GM12878 (cell line): ENCODE measurements at places on chromosomes 4 and X.

GRCh38 chr4:38160487-38161207, 200.4 kb downstream of the PTTG2 start:
- no peaks in the 10 kb centered on the region for H3K27me3 ChIP-seq
- peak; percentile 69 for DNase-seq
- H3K4me1 ChIP-seq = peaks cover 10% of the 10 kb centered on the region

- no peaks in the 10 kb centered on the region for H3K36me3 ChIP-seq
- no peak overlapping the region for H3K27ac ChIP-seq
- no peaks in the 10 kb centered on the region for H3K27me3 ChIP-seq
- no peaks in the 10 kb centered on the region for H3K4me1 ChIP-seq
- no peak for DNase-seq
- H3K4me3 ChIP-seq = no peak overlapping the region
These were observed 1714.3 kb upstream of the PCDH7 start for GRCh38 chr4:29005838-29006237.

DNA sequence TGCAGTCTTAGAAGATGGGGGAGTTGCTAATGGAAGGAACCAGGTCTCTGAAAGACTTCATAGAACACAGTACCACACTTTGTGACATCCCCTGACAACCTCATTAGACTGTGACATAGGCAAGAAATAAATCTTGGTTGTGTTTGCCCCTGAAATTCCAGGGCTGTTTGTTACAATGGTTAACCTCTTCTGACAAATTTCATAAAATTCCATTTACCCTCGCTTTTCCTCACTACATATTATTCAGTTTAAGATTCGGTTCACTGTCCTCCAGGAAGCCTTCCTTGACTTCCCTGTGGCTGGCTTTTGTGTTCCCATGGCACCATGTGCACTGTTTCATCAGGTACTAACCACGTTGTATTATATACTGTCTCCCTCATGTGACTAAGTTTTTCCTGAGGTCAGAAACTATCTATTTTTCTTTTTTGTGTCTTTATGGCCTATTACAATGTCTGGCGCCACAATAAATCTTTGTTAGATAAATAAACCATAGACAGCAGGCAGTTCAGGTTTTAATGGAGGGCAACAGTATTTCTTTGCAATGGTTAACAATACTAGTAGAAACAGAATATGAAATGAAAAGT, 54.2 kb downstream of the ATXN3L start:
- H3K4me1 ChIP-seq = peaks cover 18% of the 10 kb centered on the region

- H3K27ac ChIP-seq = no peak within 1 kb of the TSS
- no peak within 1 kb of the TSS for H3K4me3 ChIP-seq
- H3K36me3 ChIP-seq = no peaks in the 10 kb centered on the region
- no peak for DNase-seq
These were observed at the start of gene ZNF732 for GRCh38 chr4:304969-305680. Gene ZNF732 (minus strand): TSS chr4:305474. CDS start chr4:305310, 164 bp downstream.

GRCh38 chr4:38192516-38192915, 232.3 kb downstream of the PTTG2 start:
- no peaks in the 10 kb centered on the region for H3K36me3 ChIP-seq
- H3K4me1 ChIP-seq = no peaks in the 10 kb centered on the region; the same call in 1 of the 2 replicates
- DNase-seq = no peak
- peaks cover 1% of the 10 kb centered on the region for H3K27me3 ChIP-seq
- no peak overlapping the region for H3K27ac ChIP-seq
- no peak overlapping the region for H3K4me3 ChIP-seq

GRCh38 chrX:19661961-19662360, 146.7 kb upstream of the MAP3K15 start:
- H3K27me3 ChIP-seq = no peaks in the 10 kb centered on the region
- no peak overlapping the region for H3K4me3 ChIP-seq
- H3K36me3 ChIP-seq = 0 out of 2 replicates have a peak, but pooled peaks cover 1% of the 10 kb centered on the region
- no peaks in the 10 kb centered on the region for H3K4me1 ChIP-seq
- H3K27ac ChIP-seq = no peak overlapping the region
- DNase-seq = no peak

GRCh38 chr4:56640621-56641493, 40.2 kb downstream of the HOPX start:
- DNase-seq = no peak
- no peaks in the 10 kb centered on the region for H3K36me3 ChIP-seq
- H3K4me3 ChIP-seq = no peak overlapping the region

GRCh38 chr4:169338241-169338640, 67.5 kb upstream of the SH3RF1 start:
- no peaks in the 10 kb centered on the region for H3K27me3 ChIP-seq
- DNase-seq = no peak
- H3K4me1 ChIP-seq = peaks cover 13% of the 10 kb centered on the region

DNA sequence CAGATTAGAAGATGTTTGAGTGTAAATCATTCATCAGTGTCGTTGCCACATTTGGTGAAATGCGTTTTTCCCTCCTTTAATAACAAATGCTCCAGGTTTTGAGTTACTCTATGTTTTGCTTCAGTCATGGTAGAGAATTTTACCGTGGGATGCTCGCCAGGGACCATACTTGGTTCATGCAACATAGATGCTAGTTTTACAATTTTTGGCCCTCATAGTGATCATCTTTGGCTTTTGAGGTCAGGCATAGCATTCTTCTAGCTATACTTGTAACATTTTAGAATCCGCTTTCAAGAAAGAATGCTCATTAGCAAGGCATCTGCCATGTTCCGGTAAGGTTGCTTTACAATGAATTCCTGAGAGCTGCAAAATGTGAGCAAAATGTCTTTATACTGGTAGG, 147.2 kb downstream of the SPCS3 start:
- no peaks in the 10 kb centered on the region for H3K36me3 ChIP-seq
- no peaks in the 10 kb centered on the region for H3K27me3 ChIP-seq
- DNase-seq = no peak
- H3K4me1 ChIP-seq = peaks cover 13% of the 10 kb centered on the region

GRCh38 chr4:7759216-7759615, 180.4 kb downstream of the AFAP1 start:
- H3K27ac ChIP-seq = no peak overlapping the region
- peaks cover 4% of the 10 kb centered on the region; the same call in 1 of the 2 replicates for H3K4me1 ChIP-seq
- no peak overlapping the region for H3K4me3 ChIP-seq

GRCh38 chrX:154004315-154004714, 15.4 kb downstream of the IRAK1 start:
- H3K27ac ChIP-seq = peak overlapping the region; percentile 62
- no peaks in the 10 kb centered on the region for H3K27me3 ChIP-seq
- no peak for DNase-seq
- H3K4me1 ChIP-seq = peaks cover 20% of the 10 kb centered on the region
- no peak overlapping the region for H3K4me3 ChIP-seq
- no peaks in the 10 kb centered on the region for H3K36me3 ChIP-seq

- no peaks in the 10 kb centered on the region for H3K4me1 ChIP-seq
- no peaks in the 10 kb centered on the region for H3K36me3 ChIP-seq
- no peak overlapping the region for H3K4me3 ChIP-seq
- no peak overlapping the region for H3K27ac ChIP-seq
- no peaks in the 10 kb centered on the region for H3K27me3 ChIP-seq
These were observed 131.5 kb upstream of the NDP start for GRCh38 chrX:44104699-44105098.

GRCh38 chr4:81486502-81486901, 14.8 kb upstream of the RASGEF1B start:
- no peak overlapping the region for H3K27ac ChIP-seq
- no peak overlapping the region for H3K4me3 ChIP-seq
- no peaks in the 10 kb centered on the region for H3K27me3 ChIP-seq
- H3K36me3 ChIP-seq = no peaks in the 10 kb centered on the region
- H3K4me1 ChIP-seq = no peaks in the 10 kb centered on the region

- peak; percentile 44 for DNase-seq
- no peak overlapping the region for H3K27ac ChIP-seq
- H3K27me3 ChIP-seq = no peaks in the 10 kb centered on the region
- H3K36me3 ChIP-seq = no peaks in the 10 kb centered on the region
- H3K4me1 ChIP-seq = no peaks in the 10 kb centered on the region
These were observed 502.9 kb upstream of the PCDH10 start for GRCh38 chr4:132646186-132646585.

DNA sequence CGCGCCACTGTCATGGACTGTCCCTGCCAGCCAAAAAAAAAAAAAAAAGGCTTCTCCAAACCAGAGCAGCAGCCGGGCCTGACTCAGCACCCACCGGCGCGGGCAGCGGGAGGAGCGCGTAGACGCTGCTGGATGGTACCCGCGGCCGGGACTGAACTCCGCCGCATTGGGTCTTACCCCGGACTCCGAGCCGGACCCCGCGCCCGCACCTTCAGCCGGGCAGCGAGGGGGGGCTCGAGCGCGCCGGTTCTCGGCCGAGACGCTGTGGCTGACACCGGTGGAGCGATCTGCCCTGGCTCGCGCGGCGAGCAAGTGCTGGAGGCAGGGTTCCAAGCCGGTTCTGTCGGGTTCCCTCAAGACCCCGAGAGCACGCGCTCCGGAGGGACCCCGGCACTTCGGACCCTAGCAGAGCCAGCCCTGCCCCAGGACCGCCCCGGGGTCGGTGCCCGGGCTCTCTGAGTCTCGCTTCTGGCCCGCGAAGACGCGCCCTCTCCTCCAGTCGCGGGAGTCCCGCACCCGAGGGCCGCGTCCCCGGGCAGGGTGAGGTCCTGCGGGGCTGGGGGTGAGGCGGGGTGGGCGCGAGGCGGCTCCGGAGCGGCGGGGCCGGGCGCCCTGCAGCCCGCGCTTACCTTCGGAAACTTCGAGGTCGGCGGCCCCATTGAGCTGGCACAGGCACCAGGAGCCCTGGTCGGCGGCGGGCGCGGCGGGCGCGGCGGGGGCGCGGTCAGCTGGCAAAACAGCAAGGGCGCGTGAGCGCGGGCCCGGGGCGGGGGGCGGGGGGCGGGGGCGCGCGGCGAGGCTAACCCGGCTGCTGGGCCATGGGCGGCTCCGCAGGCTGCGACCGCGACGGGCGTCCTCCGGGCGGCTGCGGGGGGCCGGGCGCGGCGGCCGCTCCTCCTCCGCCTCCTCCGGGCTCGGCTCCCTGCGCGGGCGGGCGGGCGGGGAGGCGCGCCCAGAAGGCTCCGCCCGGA, 11.8 kb upstream of the MAN2B2 start:
- H3K4me3 ChIP-seq = no peak overlapping the region
- peaks cover 2% of the 10 kb centered on the region; the same call in 1 of the 2 replicates for H3K27me3 ChIP-seq
- no peak overlapping the region for H3K27ac ChIP-seq
- H3K36me3 ChIP-seq = no peaks in the 10 kb centered on the region

GRCh38 chr4:69051576-69051943, 44.7 kb upstream of the UGT2B7 start:
- H3K36me3 ChIP-seq = no peaks in the 10 kb centered on the region
- no peaks in the 10 kb centered on the region for H3K27me3 ChIP-seq
- H3K27ac ChIP-seq = no peak overlapping the region
- DNase-seq = no peak
- H3K4me3 ChIP-seq = no peak overlapping the region

DNA sequence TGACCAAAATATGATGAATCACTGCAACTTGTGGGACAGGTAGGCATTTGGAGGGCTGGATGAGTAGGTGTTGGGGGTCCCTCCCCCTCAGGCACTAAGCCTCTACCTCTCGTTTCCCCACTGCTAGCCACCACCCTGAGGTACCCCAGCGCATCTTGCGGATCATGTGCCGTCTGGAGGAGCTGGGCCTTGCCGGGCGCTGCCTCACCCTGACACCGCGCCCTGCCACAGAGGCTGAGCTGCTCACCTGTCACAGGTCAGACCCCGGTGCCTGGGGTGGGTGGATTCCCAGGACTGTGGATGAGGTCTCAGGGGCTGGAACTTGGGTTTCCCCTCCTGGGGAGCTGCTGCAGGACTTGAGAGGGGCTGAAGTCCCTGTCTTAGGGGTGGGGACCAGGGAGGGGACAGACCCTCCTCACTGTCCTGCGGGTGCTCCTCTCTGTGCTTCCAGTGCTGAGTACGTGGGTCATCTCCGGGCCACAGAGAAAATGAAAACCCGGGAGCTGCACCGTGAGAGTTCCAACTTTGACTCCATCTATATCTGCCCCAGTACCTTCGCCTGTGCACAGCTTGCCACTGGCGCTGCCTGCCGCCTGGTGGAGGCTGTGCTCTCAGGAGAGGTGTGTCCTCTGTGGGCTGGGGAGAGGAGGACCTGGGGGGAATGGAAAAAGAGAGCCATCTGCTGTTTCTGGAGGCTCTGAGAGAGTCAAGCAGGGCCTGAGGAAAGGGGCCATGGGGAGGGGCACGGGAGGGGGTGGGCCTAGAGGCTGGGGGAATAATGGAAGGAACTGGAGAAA, 10.1 kb upstream of the ERAS start:
- no peaks in the 10 kb centered on the region for H3K4me1 ChIP-seq
- no peaks in the 10 kb centered on the region for H3K36me3 ChIP-seq
- H3K27me3 ChIP-seq = no peaks in the 10 kb centered on the region
- H3K4me3 ChIP-seq = no peak overlapping the region
- H3K27ac ChIP-seq = no peak overlapping the region

DNA sequence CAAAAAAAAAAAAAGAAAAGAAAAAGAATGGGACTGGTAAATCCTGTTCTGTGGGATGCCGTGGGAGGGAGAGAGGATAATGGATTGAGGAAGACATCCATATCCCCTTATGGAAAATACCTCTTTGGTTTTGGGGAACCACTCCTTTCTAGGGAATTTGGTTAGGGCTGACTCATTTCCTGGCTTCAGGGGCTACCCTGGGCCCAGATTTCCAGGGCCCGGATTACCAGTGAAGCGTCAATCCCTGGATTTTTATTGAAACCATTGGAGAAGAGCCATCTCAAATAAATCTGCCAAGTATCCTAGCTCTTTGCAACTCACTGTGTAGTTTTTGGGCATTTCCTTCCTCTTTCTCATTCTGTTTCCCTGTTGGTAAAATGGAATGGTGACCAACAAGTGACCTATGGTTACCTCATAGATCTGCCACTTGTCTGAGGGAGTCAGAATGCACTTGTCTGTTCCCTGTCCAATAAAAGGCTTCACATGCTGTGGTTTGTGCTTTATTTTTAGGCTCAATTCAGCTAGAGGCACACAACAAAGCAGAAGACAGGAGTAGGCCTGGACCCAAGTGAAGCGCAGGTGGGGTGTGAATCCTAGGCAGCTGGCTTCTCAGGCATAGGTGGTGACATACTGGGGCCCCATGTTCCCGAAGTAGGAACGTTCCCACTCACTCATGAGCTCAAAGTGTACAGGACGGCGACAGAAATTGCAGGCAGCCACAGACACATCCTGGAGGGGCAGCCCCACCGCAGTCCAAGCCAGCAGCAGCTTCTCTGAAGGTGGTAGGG, 8.6 kb downstream of the APEX2 start:
- H3K4me3 ChIP-seq = no peak overlapping the region
- no peak for DNase-seq
- H3K27ac ChIP-seq = no peak overlapping the region
- peaks cover 1% of the 10 kb centered on the region for H3K36me3 ChIP-seq
- H3K4me1 ChIP-seq = no peaks in the 10 kb centered on the region
- no peaks in the 10 kb centered on the region for H3K27me3 ChIP-seq

GRCh38 chr4:167930166-167930565, 162.2 kb upstream of the ANXA10 start:
- no peaks in the 10 kb centered on the region for H3K36me3 ChIP-seq
- H3K4me1 ChIP-seq = no peaks in the 10 kb centered on the region
- DNase-seq = no peak
- H3K4me3 ChIP-seq = no peak overlapping the region

GRCh38 chrX:10759141-10759799, 138.9 kb upstream of the MID1 start:
- no peak overlapping the region for H3K4me3 ChIP-seq
- DNase-seq = no peak
- no peak overlapping the region for H3K27ac ChIP-seq
- no peaks in the 10 kb centered on the region for H3K36me3 ChIP-seq
- no peaks in the 10 kb centered on the region; the same call in none of the 2 replicates for H3K27me3 ChIP-seq

GRCh38 chr4:130747842-130748241, 1651.9 kb downstream of the C4orf33 start:
- no peak overlapping the region for H3K4me3 ChIP-seq
- H3K36me3 ChIP-seq = no peaks in the 10 kb centered on the region
- H3K27me3 ChIP-seq = no peaks in the 10 kb centered on the region
- no peak overlapping the region for H3K27ac ChIP-seq
